SK-N-SH treated with all-trans-retinoic acid at 6 μM for 48 hours (cell line): ENCODE measurements at places on chromosomes 3 and 15.

GRCh38 chr15:91032919-91033803 is 10.8 kb upstream of the VPS33B start:
- ATAC-seq: peak; percentile 71

- ATAC-seq: no peak
These were observed 4.7 kb downstream of the DPH3 start for GRCh38 chr3:16260046-16260445.

GRCh38 chr15:50112488-50113186 is 6.4 kb downstream of the ATP8B4 start:
- ATAC-seq: no peak

DNA sequence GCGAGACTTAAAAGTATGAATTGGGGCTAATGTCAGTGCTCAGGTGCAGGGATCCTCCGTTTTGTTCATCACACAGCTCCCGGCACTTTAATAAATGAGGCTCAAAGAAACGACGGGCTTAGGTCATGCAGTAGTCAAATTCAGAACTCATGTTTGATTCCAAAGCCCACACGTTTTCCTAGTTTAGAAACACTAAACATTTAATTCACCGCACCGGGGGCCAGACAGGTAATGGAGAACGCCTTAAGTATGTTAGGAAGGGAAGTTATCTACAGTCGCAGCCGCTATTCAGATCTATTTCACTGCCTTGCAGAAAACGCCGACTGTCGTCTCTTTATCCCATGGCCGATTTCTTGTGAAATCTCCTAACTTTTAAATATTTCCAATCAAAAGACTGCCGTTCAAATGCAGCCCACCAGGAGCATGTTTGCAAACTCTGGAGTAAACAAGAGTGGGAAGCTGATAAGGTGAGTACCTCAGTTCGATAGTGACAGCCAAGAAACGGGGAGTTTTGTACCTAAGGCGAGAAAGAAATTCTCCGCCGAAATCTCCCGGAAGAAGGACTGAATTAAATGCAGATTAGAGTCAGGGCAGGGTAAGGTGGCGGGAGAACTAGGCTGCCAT is 569 bp downstream of the HIGD2B start:
- ATAC-seq: no peak; the same call in 1 of the 3 replicates

DNA sequence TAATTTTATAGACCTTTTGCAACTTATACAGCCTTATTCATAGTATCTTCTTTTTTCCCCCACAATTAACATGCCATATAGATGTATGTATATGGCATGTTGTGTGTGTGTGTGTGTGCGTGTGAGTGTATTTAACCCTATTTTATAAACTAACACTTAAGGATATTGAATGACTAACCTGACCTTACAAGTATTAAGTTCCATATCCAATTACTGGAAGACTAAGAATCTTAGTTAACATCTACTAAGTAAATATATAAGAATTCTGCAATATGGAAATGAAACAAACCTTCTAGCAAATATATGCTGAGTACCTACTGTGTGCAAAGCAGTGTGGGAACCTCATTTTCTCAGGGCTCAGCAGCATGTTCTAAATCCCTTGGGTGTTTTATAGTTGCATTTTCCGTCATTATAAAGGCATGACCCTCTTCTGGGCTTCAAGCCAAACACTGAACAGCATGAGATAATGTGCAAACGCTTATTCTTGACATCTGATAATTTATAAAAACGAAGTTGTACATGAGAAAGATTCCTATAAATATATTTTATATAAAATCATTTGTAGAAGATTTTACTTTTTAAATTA is 105.5 kb downstream of the NLGN1 start:
- peak; percentile 74 for ATAC-seq

GRCh38 chr15:78007964-78008886 is 69.3 kb downstream of the TBC1D2B start:
- ATAC-seq: peak; percentile 88

DNA sequence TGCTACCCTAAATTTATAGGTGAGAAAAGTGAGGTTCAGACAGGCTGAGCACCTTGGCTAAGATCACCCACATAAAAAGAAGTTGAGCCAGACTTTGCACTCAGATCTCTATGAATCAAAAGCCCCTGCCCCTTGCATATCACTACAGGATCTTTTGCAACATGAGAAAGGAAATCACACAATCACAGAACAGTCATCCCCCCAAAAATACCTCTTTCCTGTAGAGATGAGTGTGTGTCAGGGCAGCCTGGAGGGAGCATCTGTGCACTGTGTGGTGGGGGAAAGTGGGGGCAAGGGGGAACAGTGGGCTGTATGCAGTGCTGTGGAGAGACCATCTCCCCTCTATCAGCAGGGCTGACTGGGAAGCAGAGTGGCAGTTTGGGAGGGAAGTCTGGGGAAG is 46.6 kb downstream of the EPHB3 start:
- peak; percentile 28; the same call in 1 of the 3 replicates for ATAC-seq

DNA sequence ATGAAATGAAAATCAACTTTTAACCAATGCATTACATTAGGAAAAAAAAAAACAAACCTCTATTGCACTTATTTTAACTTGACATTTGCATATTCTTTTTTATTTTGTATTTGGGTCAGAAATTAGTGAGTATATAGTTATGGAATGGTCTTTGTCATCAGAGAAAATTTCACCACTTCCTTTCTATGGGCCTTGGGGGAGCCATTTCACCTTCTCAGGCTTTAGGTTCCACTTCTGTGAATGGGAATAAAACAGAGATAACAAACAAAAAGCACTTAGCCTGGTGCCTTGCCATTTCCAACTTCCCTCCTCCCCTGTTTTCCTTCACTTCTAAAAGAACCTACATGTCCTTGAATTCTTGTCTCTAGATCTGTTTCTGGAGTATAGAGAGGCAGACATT is 168.0 kb upstream of the STT3B start:
- no peak for ATAC-seq

DNA sequence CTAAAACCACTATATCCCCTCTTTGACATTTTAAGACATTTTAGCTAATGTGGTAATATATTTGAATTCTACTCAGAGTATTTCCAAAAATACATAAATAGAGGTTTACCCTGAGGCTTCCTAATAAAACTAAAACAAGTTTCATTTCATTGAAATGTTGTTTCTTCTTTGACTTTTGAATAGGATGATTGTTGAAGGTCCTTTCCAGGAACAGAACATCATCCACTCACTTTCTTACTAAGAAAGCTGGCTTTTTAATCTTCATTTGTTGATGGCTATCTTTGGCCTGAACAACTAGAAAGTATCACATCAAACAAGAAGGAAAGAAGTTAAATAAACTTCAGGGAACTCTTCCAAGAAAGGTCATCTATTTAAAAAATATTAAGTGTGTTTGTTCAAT is 169.7 kb downstream of the RAP2B start:
- no peak for ATAC-seq

GRCh38 chr3:8882171-8882593 is 81.1 kb downstream of the RAD18 start:
- no peak for ATAC-seq

DNA sequence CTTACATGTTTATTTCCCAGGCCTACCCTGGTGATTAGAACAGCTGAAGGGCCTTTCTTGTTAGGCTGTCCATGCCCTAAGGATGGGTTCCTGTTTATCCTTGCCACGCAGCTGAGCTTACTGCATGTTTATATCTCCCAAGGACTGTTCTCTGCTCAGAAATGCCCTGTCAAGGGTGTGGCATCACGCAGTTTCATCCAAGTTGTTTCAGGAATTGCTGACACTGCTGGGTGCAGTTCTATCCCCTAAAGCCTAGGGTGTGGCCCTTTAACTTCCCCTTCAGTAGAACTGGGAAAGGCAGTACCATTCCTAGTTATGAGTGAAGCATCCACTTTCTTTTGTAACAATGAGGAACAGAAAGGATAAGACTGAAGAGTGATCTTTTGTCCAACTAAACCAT is 5.0 kb downstream of the ELL3 start:
- ATAC-seq: no peak

DNA sequence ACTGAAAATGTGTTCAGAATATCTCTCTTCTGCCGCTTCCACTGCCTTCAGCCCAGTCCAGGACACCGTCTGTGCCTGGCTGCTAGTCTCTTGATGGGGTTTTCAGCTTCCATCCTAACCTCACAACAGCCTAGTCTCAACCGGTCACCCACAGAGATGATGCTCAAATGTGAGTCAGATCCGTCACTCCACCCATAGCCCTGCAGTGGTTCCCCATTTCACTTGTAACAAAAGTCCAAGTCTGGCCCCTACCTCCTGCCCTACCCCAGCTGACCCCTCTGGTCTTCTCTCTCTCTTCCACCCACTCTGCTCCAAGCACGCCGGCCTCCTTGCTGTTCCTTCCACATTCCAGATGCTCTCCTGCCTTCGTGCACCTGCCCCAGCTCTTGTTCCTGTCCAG is 68.1 kb downstream of the PPARG start:
- ATAC-seq: no peak

- ATAC-seq: no peak
These were observed 84.8 kb upstream of the ICE2 start for GRCh38 chr15:60563539-60564404.

DNA sequence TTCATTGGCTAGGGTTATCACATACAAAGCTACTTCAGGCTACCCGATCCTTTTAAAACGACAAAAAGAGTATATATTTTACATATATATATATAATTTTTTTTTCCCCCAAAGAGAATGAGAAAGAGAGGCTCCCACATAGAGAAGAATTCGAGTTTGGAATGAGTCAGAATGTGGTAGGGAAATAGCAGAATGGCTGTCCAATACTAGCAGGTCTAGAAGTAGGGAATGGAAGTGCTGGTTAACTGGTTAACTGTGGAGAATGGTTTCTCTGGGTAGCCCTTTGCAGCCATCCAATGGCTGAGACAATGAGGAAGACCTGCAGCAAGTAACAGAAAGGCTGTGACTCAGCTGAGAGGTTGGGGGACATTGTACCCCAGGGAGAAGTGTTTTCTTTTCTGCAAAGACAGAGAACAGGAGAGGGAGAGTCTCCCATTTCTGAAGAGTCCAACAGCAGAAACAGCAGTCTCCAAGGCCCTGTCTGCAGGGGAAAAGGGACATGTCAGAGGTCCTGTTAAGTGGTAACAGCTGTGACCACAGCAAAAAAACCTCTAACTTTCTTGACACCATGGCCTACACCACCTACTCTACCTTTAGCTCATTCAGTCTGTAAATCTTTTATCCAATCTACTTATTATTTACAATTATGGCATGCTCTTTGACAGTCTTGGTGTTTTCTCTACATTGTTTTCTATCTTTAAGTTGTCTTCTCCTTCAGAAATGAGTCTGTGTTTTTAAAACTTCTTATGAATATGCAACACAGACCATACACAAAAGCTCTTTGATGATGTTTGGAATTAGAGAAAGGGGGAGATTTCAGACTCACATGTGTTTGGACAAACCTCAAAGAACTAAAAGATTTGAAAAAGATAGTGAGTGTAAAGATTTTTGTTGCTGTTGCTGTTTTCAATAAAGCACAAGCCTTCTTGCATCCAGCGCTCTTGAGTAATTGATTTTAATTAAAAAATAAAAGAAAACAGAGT is 116.1 kb upstream of the SLC7A14 start:
- peak; percentile 31; the same call in 2 of the 3 replicates for ATAC-seq

- no peak for ATAC-seq
These were observed 9.1 kb downstream of the ZDHHC3 start for GRCh38 chr3:44966795-44967278.

DNA sequence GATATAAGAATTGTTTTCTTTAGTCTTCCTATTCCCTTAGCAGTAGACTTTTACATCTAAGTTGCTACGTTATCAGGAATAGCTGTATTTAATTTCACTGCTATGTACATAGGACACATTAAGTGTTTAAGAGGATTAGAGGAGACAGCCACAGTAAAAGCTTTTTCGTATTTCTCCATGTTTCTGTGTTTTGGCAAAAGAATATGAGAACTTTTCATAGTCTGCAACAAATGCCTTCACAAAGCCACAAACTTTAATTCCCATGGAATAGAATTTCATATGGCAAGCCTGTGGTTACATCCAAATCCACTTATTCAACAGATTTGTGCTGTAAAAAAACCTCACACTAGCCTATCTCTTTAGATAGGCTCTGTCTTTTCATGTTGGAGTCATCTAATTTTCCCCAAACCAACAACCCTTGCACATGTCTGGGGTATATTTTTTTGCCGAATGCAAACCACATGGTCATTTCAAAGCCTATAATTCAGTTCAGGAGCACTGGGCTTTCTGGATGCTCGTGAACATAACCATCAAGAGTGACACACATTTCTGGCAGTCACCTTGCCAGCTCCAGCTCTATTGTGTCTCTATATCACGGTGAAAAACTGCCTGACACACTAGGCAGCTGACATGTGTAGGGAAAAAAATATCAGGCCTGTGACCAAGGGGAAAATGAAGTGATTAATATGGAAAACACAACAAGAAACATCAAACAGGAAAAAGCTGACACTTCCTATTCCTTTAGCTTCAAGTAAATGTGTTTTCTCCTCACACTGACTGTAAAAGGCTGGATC is 19.2 kb downstream of the PLD1 start:
- no peak for ATAC-seq

GRCh38 chr15:64466408-64467141 is 6.2 kb downstream of the ZNF609 start:
- no peak for ATAC-seq

GRCh38 chr3:29307295-29307694 is 26.4 kb downstream of the RBMS3 start:
- no peak for ATAC-seq

GRCh38 chr15:33956397-33956796 is 11.9 kb upstream of the CHRM5 start:
- no peak for ATAC-seq

GRCh38 chr3:184765047-184765729 is 46.8 kb upstream of the VPS8 start:
- no peak for ATAC-seq

- ATAC-seq: no peak
These were observed 18.7 kb downstream of the ZNF148 start for GRCh38 chr3:125356140-125357026.

- no peak for ATAC-seq
These were observed 18.7 kb downstream of the SIAH2 start for GRCh38 chr3:150744041-150744918.

DNA sequence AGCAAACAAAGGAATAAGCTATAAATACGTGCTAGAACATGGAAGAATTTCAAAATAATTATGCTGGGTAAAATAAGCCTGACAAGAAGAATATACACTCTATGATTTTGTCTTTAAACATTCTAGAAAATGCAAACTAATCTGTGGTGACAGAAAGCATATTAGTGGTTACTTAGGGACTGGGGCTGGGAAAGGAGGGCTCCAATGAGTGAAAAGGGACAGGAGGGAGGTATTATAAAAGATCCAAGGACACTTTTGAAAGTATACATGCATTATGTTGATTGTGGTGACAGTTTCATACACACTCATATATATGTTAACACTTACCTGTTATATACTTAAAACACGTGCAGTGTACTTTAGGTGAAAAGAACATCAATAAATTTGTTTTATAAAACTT is 23.0 kb downstream of the MYH15 start:
- ATAC-seq: peak; percentile 25; the same call in 2 of the 3 replicates

GRCh38 chr3:15527031-15527459 is 5.5 kb upstream of the COLQ start:
- peak; percentile 92 for ATAC-seq

- no peak for ATAC-seq
These were observed 11.5 kb upstream of the VPS8 start for GRCh38 chr3:184800349-184800930.

GRCh38 chr3:197260491-197261163 is 37.8 kb downstream of the DLG1 start:
- no peak for ATAC-seq

GRCh38 chr15:92365084-92365483 is 28.6 kb upstream of the ST8SIA2 start:
- no peak for ATAC-seq

GRCh38 chr3:154364849-154365248 is 40.6 kb upstream of the DHX36 start:
- no peak for ATAC-seq

- peak; percentile 89 for ATAC-seq
These were observed 208.1 kb downstream of the MINAR1 start for GRCh38 chr15:79640206-79640605.

GRCh38 chr3:29899021-29899420 is 618.1 kb downstream of the RBMS3 start:
- ATAC-seq: no peak
